ENCODE measurements at places on chromosomes 2 and 18. TPM values are rescaled to one million over a fixed set of nuclear protein-coding genes. Genes with fewer than 3 reads are reported as not detected.

DNA sequence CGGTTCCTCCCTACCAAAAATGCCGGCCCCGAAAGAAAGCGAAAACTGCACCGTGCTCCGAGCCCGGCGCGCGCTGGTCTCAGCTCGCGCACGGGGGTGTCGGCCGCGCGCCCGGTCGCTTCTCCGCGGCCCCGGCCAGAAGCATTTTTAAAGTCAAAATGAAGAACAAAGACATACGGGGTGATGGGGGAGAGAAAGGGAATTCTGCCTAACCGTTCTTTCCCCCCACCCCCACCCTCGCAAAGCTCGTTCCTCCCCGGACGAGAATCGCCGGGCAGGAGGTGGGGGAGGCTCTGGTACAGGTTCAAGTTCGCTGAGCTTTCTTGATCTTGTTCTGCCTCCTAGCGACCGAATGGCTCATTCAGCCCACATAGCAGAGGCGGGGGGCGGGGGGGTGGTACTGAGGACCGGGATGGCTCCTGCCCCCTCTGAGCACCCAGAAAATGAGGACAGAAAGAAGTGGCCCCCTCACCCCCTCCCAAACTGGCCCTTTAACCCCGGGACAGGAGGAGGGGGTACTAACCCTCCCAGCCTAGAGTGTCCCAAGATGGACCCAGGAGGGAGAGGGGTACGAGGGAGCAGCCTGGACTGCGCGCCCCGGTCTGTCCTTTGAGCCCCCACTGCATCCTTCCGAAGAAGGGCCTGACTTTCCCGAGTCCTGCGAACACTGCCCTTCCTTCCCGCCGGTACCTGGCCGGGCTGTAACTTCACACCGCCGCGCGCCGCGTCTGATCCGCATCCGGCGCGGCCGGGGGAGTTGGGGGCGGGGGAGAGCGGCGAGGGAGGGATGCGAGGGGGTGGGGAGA lies 3.1 kb downstream of the BCL11A start:
- peak; percentile 78 for DNase-seq

GRCh38 chr18:8261651-8262091 lies 347.6 kb upstream of the RAB12 start:
- no peak for DNase-seq

DNA sequence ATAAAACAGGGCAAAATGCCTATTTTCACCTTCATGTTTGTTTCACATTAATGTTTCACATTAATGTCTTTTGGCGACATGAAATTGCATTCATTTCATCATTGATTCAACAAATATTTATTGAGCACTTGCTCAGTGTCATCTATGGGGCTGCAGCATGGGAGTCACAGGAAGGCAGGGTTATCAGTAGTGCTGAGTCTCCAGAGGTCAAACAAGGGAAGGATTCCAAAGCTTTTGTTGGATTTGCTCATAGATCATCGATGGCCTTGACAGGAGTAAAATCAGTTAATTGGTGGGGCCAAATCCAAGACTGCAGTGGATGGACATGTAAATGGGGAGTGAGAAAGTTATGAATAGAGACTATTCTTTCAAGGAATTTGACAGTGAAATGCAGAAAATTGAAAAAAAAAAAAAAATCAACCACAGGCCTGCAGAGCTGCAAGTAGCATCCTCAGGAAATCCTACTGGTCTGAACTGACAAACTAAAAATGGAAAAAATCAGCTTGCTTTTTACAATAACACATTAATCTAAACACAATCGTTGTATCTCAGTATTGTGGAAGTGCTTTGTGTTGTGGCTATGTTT lies 1290.8 kb downstream of the DPP10 start:
- no peak for DNase-seq

DNA sequence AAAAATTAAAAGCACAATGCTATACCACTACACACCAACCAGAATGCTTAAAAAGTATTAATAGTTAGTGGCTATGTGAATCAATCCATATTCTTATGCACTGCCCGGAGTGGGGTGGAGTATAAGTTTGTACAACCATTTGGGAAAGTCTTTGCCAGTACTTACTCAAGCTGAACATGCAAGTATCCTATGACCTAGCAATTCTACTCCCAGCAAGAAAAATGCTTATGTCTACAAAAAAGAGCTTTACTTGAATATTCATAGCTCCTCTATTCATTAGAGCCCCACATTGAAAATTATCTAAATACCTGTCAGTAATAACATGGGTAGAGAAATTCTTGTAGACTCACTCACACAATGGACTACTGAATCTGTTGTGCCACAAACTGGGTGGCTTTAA lies 21.4 kb upstream of the CNOT11 start:
- no peak for DNase-seq

DNA sequence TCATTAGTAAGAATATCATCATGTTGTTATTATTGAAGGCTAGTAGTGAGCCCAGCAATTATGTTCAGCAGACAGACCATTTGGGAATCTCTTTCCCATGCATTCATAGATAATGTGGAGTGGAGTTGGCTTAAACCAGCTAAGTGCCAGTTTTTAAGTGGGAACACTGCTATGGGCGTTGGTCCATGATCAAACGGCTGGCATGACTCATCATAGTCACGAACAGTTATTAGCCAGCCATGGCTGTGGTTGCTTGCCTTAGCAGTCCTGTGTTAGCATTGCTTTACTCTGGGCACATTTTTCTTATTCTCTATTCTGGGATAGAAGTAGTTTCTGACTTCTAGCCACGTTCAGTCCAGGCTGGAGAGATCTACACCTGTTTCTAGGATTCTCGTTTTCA lies 17.7 kb downstream of the EIF4E2 start:
- DNase-seq = peak; percentile 29

GRCh38 chr2:30248791-30249190 lies 17.5 kb downstream of the LBH start:
- DNase-seq = no peak

GRCh38 chr2:24404491-24404921 lies 44.2 kb upstream of the ITSN2 start:
- no peak for DNase-seq

GRCh38 chr18:67550872-67551520 lies 34.5 kb upstream of the DSEL start:
- DNase-seq = no peak

GRCh38 chr2:69583321-69583833 lies 60.2 kb downstream of the AAK1 start:
- DNase-seq = no peak

DNA sequence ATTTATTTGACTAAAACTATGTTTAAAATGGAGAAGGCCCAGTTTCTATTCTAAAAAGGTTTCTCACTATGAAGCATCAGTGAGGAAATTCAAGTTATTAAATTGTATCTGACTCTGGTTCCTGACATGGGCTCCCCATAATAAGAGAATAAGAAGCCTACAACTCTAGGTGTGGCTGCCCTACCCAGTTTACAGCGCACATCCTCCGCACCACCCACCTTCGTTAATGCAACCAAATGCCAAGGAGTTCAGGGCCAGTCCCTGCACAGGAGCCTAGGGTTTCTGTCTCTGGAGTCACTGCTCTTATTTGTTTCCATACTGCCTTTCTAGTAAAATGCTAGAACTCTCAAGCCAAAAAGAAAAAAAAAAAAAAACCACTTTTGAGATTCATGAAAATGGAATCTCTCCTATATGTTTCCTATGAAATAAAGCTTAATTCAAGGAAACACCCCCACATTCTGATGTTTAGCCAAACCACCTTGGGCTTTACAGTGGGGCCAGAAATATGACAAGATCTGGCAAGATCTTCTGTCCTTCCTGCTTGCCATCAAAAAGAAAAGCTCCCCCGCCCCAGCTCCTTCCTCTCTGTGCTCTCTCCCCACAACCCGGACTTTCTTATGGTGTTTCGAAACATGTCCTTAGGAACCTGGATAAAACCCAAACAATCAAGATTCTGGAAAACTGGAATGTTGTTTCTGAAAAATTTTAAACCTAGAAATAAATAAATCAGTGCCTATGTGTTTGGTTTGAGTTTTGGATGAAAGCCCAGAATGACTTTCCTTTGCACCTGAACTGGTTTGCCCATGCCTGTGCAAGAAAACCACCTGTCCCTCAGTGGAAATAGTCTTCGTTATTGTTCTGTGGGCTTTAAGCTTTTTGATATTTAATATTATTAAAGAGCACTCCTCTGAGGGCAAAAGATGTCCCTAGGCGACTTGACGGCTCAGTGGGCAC lies 136.7 kb downstream of the SP3 start:
- DNase-seq = no peak

GRCh38 chr2:124213977-124214587 lies 189.0 kb downstream of the CNTNAP5 start:
- DNase-seq = no peak

DNA sequence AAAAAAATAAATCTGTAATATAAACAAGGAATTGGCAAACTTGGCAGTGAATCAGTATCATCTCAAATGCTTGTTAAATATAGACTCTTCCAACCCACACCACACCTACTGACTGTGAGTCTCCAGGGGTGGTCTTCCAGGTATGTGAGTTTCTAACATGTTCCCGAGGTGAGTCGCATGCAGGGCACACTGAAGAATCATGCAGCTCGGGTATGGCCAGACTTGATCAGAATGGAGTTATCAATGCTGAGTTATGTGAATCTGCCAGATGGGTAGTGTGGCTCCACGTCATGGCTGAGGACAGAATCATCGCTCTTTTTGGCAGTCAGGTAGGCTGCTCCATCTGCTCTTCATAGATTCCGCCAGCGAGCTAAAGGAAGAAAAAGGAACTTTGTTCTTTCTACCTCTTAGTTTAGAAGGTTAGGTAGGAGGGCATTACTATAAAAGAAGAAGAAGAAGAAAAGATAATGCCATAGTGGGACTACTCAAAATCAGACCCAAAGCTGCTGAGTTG lies 1279.7 kb upstream of the ZEB2 start:
- no peak for DNase-seq

DNA sequence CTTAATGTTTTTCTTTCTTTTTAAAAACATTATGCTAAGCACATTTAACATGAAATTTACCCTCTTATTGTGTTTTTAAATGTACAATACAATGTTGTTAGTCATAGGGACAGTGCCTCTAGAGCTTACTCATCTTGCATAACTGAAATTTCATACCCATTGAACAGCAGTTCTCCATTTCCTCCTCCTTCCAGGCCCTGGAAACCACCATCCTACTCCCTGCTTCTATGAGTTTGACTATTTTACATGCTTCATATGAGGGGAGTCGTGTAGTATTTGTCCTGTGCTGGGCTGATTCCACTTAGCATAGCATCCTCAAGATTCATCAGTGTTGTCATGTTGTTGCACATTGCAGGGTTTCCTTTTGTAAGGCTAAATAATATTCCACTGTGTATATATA lies 92.6 kb downstream of the SPATS2L start:
- DNase-seq = no peak

GRCh38 chr2:156434461-156435291 lies 1.5 kb upstream of the GPD2 start:
- no peak for DNase-seq

CRYGC gene
- total RNA-seq = not detected

BIRC6 gene
- 127 TPM for total RNA-seq

VWC2L gene
- total RNA-seq = not detected

RGPD3 gene
- total RNA-seq = 0.13 TPM

All from dermis microvascular lymphatic vessel endothelial cell (primary cell).